ENCODE measurements at places on chromosomes 3 and 15.
A peak's percentile ranks its signal among the peaks of the same experiment; 100 is the strongest.

DNA sequence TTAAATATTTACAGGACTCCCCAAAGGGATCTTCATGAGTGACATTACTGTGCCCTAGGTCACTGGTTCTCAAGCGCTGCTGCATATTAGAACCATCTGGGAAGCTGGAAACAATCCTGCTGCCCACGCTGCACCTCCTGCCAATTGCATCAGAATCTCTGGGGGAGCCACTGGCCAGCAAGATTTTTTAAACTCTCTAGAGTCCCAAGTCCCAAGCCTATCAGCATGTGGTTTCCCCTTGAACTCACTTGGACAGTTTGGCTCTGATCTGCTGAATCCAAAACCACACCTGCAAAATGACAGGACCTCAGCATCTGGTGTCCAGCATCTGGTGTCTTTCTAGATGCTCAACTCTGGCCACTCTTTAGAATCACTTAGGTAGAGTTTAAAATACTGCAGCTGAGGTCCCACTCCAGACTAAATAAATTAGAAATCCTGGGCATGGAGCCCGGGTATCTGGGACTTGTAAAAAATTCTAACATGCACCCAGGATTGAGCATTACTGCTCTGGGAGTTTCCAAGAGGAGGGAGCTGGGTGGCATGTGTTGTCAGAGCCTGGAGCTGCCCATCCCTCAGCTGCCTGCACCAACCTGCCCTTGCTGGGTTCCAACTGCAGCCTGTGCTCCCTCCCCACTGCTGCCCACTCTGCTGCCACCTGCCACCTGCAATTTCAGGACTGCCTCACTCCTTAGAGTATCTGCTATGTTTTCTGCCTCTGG is 311.3 kb downstream of the SLC9A9 start:
- DNase-seq, result peak; percentile 48

GRCh38 chr3:114640126-114640525 is 346.3 kb downstream of the TIGIT start:
- no peak for DNase-seq

- no peak for DNase-seq
Observed at GRCh38 chr3:82473864-82474541, 712.6 kb upstream of the GBE1 start.

GRCh38 chr15:99504823-99505551 is 60.8 kb upstream of the MEF2A start:
- DNase-seq, result peak; percentile 19

- DNase-seq, result peak; percentile 65
Observed at GRCh38 chr3:65712140-65712539, 326.6 kb downstream of the MAGI1 start.

- no peak for DNase-seq
Observed at GRCh38 chr3:42157540-42158538, 66.7 kb downstream of the TRAK1 start.

DNA sequence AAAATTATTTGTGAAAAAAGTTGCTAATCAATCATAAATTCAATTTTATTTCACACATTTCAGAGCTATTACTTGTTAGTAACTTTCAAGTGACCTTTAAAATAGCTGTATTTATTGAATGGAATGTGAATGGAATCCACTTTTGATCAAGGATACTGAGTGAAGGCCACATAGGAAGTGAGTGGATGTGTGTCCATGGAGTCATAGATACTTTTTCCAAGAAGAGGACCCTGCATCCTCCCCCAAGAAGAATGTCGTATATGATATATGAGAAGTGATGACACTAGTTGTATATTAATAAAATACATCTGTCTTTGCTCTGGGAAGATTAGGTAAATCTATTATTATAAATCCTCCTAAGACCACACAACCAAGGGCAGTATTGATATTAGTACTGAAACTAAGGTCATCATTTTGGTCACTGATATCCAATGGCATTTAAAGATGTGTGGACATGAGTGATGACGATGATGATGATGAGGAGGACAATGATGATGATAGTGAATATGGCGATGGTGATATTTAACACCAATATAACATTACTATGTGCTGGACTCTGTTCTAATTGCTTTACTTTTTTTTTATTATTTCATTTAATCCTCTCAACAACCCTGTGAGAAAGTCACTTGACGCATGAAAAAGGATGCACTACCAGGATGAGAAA is 493.0 kb upstream of the NR2F2 start:
- DNase-seq, result no peak

DNA sequence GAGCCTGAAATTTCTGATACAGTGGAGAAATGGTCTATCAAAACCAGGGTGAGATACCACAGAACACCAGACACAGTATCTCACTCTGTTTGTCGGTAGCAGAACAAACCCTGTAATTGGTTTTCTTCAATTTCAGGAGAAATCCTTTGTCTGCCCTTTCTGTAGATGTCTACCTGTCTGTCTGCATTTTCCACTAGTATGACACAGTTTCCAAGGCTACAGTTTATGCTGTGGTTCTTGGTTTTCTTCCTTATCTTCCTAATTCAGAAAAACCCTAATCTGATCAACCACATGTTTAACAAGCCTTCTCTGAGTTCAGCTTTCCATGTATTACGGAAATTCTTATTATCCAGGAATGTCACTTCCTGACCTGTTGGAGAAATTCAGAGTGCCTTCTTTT is 70.8 kb downstream of the SCN11A start:
- no peak for DNase-seq

DNA sequence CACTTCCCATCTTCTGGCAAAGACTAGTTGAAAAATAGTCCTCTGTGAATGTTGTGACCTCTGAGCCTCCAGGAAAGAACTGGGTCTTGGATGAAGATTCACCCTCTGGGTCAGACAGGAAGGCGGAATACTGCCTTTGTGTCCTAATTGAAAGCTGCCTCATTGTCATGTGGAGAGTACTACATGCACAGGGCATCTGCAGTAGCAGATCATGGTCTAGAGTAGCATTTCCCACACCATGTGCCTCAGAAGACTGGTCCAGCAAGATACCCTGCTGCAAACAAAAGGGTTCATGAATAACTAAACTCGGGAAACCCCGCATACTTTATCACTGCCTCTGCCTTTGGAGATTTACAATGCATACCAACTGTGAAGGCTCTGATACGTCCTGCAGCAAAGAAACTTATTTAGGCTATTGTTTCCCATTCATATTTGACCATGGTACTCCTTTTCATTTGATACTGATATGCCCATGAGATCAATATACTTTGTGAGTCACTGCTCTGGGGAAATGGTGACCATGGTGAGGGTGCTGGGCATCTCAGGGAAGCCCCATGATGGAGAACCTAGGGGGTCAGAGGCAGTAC is 22.7 kb downstream of the IRAK2 start:
- DNase-seq, result no peak

DNA sequence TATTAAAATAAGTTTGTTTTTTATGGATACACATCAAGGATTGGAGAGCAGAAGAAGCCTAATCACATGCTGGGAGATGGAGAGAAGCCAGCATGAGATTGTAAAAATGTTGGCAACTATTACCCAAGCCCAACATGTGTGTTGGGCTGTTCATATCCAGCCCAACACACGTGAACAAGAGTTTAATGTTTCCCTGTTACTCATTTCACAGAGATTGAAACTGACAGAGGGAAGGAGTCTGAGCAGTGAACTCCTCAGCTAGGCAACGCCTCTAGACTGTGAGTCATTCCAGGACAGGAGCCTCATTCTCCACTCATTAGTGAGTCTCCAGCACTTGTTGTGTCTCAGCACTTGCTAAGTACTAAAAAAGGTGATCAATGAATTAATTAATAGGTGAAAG is 43.2 kb upstream of the CMSS1 start:
- peak; percentile 91 for DNase-seq

DNA sequence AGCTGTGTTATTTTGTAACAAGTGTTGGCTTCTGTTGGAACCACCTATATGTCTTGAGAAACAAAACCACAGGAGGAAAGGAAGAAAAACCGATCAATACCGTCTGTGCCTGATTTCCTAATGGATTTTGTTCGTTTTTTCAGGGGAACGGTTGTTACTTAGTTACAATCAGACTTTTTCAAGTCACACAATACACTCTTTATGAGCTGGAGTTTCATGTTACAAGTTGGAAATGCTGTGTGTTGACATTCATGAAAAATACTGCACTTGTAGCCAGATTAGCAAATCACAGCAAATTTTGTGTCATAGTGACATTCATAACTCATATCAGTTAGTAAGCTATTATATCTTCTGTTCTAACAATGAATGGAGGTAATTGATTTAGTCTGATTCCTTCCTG is 78.9 kb downstream of the SLTM start:
- no peak for DNase-seq

- DNase-seq, result no peak
Observed at GRCh38 chr15:73584699-73585420, 48.3 kb downstream of the NPTN start.

DNA sequence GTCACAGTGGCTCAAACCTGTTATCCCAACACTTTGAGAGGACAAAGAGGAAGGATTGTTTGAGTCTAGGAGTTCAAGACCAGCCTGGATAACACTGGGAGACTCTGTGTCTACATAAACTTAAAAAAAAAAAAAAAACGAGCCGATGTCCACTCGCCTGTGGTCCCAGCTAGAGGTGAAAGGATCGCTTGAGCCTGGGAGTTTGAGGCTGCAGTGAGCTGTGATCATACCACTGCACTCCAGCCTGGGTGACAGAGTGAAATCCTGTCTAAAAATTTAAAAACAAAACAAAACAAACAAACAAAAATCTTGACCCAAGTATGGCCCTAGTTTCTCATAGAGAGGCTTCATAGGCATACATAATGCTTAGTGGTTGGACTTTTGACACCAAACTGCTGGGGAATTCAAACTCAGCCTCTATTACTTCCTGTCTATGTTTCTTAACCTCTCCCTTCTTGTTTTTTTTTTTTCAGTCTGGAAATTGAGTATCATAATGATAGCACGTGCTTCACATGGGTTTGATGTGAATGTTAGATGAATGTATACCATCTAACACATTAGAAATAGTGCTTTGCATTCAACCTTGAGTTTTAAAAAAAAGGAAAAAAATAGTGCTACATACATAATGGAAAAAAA is 46.4 kb upstream of the CAPN7 start:
- no peak for DNase-seq

DNA sequence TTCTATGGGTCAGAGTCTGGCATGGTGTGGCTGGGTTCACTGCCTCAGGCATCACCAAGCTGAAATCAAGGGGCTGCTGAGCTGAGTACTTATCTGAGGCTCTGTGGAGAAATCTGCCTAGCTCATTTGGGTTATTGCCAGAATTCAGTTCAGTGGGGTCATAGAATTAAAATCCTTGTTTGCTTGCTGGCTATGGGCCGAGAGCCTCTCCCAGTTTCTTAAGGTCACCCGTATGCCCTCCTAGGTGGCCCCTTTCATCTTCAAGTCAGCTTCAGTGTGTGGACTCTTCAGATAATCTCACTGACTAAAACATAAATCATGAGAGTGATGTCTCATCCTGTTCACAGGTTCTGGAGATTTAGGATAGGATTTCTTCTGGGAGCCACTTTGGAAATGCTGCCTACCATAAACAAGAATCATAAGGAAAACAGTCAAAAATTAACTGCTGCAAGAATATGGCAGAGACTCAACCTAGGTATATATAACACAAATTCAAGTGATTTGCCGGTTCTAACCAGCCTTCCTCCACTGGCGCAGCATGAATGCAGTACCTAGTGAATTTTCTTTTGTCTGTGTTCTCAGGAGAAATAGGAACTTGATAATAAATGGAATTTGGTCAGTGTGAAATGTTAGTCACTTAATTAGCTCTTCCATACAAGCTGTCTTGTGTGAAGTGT is 5.3 kb downstream of the CP start:
- DNase-seq, result no peak

DNA sequence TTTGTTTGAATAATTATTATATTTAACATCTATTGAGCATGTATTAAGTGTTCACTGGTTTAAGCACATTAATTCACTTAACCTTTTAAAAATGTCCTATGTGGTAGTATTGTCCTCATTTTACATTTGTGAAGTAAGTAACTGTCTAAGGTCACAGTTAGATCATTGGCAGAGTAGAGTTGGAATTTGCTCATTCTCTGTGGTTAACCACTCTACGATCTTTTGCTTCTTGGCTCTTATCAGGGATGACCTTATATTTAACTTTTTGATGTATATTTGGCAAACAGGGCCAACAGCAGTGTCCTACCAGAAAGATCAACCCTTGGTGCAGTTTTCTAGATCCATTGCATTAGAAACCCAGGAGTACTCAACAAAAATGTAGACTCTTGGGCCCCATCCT is 34.0 kb downstream of the PXK start:
- no peak for DNase-seq

GRCh38 chr3:11146773-11147660 is 7.3 kb upstream of the HRH1 start:
- peak; percentile 28 for DNase-seq

DNA sequence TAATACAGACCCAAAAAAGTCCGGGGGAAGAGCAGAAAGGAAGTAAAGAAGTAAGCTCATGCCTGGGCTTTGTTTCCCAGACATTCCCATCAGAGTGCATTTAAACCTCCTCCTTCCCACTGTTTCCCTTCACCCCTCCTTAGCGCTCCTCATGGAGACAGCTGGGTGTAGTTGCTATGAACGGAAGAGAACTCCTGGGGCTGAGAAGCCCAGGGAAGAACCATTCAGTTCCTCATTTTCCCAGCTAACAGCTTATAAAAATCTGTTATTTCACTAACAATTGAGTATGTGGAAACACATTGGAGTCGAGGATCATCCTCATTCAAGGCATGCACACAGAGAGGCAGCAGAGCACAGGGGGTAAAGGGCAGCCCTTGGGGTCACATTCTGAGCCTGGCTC is 299.3 kb downstream of the SHQ1 start:
- no peak for DNase-seq

DNA sequence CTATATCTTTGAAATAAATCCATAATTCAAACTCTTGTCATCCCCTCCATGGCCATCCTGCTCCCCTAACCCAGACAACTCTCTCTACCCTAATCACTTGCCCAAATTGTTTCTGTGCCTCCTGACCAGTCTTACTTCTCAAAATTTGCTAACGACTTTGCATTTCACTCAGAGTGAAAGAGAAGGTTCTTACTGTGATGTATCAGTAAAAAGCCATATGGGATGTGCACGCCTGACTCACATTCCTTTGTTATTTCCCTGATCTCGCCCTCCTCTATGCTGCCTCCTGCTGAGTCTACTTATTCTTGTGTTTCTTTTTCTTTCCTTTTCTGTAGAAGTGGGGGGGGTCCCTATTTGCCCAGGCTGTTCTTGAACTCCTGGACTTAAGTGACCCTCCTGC is 487.2 kb upstream of the FRG2C start:
- peak; percentile 19 for DNase-seq

- DNase-seq, result peak; percentile 32
Observed at GRCh38 chr3:14780927-14781507, 37.7 kb upstream of the FGD5 start.

- DNase-seq, result no peak
Observed at GRCh38 chr15:100900136-100900794, 18.9 kb upstream of the LRRK1 start.
